Cardiac muscle cell (in vitro differentiated cells and primary cell): ENCODE measurements at places on chromosomes 6 and 20.

DNA sequence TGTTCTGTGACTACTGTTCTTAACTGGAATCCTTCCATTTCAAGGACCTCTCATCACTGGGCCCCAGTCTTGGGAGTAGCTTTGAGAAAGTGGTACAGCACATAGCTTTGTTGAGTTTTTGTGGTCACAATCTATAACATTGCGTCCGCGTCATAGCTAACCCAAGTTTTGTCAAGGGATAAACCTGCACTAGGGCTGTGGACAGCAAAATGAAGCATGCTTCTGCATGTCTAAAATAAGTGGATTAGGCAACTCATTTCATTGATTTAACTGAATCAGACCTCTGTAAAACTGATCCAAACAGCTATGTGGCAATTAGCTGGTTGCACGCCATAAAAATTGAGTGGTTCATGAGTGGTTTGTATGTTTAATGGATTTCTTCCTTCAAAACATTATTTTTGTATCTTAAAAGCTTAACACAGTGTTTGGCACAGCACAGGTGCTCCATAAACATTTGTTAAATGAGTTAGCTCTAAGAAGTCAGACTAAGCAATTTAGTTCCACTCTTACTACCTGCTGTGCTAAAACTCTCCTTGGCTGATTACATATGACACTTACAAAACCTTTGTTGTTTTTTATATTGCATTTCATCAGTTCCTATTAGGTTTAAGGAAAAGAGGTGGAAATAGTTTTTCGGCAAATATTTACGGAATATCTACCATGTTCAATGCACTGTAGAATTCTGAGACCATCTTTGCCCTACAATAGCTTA is 160.3 kb upstream of the ATXN1 start:
- DNase-seq, result no peak

GRCh38 chr6:154232013-154232910 is 124.3 kb downstream of the IPCEF1 start:
- no peak for DNase-seq

DNA sequence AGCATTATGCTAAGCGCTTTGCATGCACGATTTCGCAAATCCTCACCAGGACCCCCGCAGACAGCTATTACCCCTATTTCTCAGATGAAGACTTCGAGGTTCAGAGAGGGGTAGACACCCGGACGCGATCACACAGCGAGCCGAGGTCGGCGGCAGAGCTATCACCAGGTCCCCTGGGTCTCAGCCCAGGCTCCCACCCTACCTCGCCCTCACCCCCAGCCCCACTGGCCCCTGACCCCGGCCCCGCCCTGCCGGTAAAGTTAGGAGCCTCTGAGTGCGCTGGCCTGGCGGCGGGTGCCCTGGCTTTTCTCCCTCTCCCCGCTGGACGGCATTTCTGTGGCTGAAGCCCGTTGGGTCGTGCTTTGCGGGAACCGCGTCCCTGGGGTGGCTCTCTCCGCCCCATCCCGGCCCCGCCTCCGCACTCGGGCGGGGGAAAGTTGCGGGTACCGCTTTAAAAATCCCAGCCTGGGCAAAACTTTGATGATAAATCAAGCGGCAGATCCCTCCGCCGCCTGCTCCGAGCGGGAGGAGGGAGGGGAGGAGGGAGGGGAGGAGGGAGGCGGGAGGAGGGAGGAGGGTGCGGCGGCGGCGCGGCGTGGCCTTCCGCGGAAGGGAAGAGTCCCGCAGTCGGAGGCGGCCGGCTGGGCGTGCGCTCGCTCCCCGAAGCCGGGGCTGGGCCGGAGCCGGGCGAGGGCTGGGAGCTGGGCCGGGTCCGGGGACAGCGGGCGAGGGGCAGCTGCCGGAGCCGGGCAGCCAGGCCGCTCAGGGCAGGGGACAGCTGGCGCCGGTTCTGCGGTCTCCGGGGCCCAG is at the start of gene VSTM2L:
Gene VSTM2L (plus strand): TSS at position 624 of the 810 bp plus-strand sequence. CDS start 224 bp downstream, outside the sequence.
- peak; percentile 75 for DNase-seq

- peak; percentile 62 for DNase-seq
Observed at GRCh38 chr20:10469599-10469998, 34.5 kb downstream of the SLX4IP start.

DNA sequence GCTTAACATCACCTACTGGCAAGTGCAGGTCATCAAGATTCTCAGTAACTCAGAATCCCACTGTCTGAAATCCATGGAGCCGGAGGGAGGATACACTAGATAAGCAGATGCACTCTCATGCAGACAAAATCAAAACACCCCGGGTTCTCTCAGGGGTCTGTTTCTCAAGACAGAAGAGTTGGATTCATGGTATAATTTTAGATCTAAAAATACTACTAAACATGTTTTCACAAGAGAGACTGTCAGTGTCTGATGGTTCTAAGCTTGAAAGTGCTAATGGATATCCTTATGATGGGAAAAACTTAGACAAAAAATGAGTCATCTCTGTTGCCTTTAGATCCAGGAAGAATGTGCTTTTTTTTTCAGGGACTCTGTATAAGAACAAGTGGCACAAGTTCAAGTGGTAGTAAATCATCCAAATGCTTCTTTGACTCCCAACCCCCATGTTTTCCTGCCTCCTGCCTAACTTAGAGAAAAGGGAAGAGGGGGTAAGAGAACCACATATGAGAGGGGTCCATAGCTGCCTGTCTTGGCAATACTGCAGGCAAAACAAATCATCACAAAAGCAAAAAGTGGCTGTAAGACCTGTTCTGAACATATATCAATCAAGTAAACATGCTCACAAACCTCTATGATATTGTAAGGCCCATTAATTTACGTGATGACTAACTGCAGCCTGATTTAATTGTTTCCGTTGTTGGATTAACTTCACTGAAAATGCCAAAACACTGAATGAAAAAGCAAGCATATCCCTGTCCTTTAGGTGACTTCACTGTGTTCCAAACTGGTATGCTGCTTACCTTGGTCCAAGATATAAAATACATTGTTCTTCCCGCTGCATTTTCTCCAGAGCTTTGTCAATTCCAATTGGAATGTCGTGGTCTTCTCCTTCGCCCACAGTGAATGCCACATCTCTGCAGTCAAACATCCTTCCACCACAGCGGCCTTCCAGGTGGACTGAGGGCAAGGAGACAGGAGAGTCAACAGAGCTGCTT is 84.0 kb upstream of the TULP1 start:
- peak; percentile 88 for DNase-seq
